Stimulated activated CD4-positive, alpha-beta T cell treated with anti-CD3 and anti-CD28 coated beads, Interleukin-4, amount 100 ng/mL, for 1 hour (primary cell): ENCODE measurements at places on chromosomes 5 and 9.
A peak's percentile ranks its signal among the peaks of the same experiment; 100 is the strongest.

DNA sequence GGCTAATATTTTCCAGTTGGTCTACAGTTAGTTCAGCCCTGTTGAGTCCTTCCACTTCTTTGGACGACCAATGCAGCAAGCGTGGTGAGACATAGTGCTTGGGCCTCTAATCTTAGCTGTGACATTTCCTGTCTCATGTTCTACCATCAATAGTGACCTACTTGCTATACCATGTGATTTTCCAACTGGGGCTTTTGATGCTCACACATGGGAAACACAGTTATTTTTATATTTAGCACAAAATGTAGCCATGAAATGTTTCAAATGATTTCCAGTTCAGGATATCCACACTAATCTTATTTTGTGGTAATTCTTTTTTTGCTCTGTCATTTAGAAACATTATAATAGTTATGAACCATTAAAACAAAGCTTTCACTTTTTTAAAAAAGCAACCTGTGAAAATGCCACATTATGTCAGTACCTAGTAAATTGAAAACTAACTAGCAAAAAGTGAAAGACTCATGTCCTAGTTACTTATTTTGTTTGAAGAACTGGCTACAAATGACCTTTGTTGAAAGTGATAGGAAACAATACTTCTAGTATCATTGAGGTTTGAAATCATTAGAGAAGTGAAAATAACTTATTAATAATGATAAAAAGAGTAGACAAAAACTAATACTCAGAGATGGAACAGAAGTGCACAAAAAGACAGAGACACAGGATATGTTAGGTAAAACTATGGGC lies 18.3 kb downstream of the MARCHF3 start:
- no peak for DNase-seq

DNA sequence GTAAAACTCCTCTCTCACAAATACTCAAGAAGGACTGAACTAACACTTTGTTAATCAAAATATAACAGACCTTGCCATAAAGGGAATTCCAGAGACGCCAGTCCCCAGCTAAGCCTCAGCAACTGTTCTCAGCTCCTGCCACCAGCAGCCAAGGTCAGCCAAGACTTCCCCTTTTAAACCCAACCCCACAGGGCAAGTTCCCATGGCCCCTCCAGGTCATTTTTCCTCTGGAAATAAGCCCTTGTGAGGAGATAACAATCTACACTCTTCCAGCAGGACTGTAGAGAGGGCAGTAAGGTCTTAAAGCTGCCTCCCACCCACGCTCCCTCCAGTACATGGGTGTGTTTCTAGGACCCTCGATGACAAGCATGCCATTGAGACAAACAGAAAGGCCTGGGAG lies 78.3 kb downstream of the DPYSL3 start:
- no peak for DNase-seq

DNA sequence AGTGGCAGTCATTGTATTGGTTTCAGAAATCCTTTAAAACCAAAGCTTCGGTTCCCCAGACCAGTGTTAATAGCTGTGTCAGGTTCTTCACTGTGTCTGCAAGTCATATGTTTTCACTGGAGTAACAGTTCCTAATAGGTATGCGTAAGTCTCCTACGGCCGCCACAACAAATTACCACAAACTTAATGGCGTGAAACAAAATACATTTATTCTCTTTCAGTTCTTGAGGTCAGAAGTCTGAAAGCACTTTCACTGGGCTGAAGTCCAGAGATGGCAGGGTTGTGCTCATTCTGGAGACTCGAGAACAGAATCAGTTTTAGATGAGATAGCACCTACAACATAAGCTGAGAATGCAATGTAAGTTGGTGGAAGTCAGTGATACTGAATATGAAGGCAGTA lies 556.2 kb downstream of the TLE4 start:
- no peak for DNase-seq

GRCh38 chr9:33388110-33388994 lies 14.0 kb downstream of the AQP7 start:
- DNase-seq, result no peak

GRCh38 chr5:54713923-54714581 lies 196.5 kb downstream of the SNX18 start:
- no peak for DNase-seq

DNA sequence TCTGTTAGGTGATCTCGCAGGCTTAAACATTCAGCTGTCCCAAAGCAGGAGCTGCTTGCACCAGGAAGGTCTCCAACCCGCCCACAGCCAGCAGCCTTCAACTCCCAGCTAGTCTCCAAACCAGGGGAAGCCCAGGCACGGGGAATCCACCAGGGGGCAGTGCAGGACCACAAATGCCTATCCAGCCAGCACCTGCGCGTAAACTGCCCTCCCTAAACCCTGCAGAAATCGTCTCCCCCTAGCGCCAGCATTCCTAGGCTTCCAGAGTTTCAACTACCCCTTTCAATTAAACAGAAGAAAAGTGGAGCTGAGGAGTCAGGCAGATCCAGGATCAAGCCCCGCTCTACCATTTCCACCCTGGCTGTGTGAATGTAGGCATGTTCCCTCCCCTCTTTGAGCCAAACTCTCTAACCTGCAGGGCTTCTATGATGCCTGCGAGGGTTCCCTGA lies 72.0 kb downstream of the HRH2 start:
- DNase-seq, result peak; percentile 93

DNA sequence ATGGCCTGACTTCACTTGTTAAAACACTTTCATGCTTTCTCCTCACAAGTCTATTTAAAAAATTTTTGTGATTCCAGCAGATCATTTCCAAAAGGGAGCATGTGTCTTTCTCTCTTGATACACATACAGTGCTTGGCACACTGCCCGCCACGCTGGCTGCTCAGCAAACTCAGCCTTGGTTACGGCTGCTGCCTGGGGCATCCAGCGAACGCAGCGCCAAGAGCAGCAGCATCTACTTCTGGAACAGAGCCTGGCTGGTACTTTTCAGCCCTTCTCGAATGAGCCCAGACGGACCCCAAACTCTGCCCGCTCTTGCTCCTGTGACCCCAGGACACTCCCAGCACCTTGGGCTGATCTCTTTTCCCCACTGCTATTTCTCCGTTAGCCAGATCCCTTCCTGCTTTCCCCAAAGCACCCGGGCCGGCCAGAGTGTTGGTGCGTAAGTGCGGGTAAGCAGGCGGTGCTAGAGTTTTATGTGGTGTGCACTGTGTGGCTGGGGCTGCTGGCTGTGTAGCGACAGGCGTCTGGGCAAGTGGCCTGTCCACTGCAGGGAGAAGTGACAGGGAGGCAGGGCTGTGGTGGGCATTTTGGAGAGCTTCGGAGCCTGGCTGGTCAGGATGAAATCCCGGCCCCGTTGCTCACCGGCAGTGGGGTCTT lies 73.2 kb downstream of the SH3PXD2B start:
- no peak for DNase-seq

- DNase-seq, result no peak
Measured at GRCh38 chr9:37348917-37349316, 73.6 kb upstream of the GRHPR start.

GRCh38 chr9:83583151-83584014 lies 39.6 kb upstream of the IDNK start:
- DNase-seq, result peak; percentile 14

- no peak for DNase-seq
Measured at GRCh38 chr9:75176037-75176436, 87.7 kb downstream of the OSTF1 start.

DNA sequence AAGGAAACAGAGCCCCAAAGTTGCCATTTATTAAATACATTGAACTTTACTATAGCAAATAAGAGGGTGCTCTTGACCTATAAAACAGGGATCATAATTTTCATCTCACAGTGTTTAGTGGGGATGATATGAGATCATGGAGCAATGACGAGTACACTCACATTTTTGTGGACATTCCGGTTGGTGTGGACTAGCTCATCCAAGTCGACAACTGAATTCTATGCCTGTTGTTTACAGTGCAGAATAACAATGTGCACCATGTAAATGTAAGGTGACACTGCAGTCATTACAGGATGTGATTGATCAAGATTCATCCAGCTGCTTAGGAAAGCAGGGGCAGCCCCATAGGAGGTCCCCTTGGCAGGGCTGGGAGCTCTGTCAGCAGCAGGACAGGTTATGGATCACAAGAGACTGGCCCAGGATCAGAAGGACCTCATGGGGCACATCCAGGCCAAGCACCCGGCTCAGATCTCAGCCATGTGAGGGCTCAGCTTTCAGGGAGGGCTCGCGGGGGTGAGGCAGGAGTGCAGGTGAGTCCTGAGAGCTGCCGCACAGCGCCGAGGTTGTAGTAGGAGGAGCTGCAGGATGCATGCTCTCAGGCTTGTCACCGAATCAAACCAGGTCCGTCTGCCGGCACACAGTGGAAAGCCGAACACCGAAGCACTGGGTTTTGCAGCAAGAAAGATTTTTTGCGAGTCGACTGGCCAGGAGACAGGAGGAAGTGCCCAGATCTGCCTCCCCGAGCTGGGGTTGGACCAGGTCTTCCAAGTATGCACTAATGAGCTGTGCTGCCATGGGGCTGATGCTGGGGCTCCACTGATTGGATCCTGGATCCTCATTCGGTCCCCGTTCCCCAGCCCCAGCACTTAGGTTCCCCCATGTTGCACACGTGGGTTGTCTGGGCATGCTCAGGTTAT lies 28.2 kb downstream of the MRPL36 start:
- no peak for DNase-seq

DNA sequence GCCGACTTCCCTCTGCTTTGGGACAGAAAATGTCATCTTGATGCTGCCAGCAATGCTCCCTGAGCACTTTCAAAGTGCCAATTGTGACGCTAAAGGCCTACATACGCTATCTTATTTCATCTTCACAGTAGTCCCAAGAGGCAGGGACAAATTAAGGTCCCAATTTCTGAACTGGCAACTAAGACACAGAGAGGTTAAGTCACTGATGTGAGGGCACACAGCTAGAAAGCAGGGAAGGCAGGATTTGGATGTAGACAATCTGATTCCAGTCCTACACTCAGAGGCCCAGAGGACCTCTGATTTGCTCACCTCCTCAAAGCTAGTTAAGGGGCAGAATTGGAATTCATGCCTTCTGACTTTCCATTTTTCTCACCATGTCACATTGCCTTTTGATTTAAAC lies 249.2 kb upstream of the CLINT1 start:
- DNase-seq, result no peak

DNA sequence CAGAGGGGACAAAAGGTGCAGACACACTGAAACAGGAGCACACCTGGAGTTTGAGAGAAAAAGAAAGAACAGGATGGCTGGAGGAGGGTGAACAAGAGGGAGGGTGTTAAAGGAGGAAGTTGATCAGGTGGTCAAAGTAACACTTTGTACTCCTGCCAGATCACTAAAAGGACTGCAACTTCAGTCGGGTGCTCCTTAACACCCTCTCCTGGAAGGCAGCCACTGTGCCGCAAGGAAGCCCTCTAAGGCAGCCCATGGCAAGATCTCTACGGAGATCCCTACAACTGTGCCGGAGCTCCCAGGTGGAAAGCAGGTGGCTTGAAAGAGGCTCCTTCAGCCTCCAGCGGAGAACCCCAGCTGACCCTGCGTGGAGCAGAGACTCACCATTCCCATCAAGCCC lies 124.4 kb upstream of the MSX2 start:
- DNase-seq, result no peak

- DNase-seq, result no peak
Measured at GRCh38 chr9:71490810-71491209, 277.5 kb downstream of the CEMIP2 start.

- no peak for DNase-seq
Measured at GRCh38 chr9:97504381-97505216, 3.1 kb downstream of the TMOD1 start.

DNA sequence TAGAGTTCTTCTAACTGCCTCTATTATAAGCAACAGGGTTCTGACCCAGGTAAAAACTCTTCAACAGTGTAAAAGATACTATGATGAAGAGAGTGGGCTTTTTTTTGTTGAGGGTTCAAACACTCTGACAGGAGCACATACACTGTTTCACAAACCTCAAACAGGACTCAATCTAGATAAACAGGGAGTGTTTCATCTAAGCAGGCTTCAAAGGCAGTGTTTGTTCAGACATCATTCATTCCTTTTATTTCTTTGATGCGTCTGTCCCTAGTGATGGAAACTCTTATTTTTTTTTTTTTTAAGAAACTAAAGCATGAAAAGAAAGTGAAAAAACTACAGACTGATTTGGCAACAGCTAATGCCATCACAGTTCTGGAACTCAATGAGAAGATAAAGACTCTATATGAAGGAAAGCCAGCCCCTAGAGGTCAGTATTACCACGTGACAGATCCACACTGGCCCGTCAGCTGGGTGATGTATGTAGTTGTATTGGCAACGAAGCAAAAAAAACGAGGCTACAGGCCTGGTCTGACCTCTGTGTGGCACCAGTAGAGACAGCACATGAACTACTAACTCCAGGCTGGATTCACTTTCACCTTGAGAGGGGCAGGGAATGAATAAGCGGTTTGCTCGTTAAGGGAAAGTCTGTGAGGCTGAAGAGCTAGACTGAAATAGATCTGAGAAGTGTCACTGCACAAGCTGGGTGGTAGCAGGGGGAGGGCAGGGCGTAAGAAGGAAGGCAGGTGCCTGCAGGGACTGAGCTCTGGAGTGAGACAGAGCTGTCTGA lies 172.2 kb downstream of the CCDC192 start:
- no peak for DNase-seq
